ENCODE measurements at places on chromosomes 16 and 17.

DNA sequence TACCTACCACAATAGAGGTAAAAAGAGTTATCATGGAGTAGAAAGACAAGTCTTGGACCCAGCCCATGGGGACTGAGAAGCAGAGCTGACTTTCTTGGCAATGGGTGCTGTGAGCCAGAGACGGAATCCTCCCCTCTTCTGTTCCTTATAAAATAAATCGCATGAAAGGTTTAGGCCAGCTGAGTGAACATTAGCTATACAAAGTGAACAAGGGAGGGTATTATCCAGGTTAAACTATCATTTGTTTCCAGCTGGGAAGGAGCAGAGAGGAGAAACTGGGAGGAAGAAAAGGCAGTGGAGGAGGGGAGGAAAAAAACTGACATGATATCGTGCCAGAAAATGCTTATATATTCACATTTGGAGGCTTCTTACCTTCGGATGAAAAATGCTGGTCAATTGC lies 13.3 kb upstream of the PAFAH1B1 start:
- DNase-seq = no peak

GRCh38 chr16:80503107-80503506 lies 37.7 kb upstream of the DYNLRB2 start:
- no peak for DNase-seq

- peak; percentile 14 for DNase-seq
These were observed 28.5 kb upstream of the SLC7A5 start for GRCh38 chr16:87897521-87898505.

GRCh38 chr16:49483251-49483650 lies 109.6 kb downstream of the C16orf78 start:
- DNase-seq = no peak

- DNase-seq = no peak
These were observed 76.0 kb downstream of the LYRM1 start for GRCh38 chr16:20976576-20976975.

- no peak for DNase-seq
These were observed 33.7 kb downstream of the IST1 start for GRCh38 chr16:71929048-71929447.
